ENCODE measurements at places on chromosomes 5 and 9. TPM values are rescaled to one million over a fixed set of nuclear protein-coding genes. Genes with fewer than 3 reads are reported as not detected.

- DNase-seq: no peak
These were observed 26.0 kb downstream of the HABP4 start for GRCh38 chr9:96476013-96476412.

- DNase-seq: no peak
These were observed 9.7 kb upstream of the ZNF354A start for GRCh38 chr5:178740181-178740557.

- no peak for DNase-seq
These were observed 405.1 kb upstream of the ADAMTSL1 start for GRCh38 chr9:18068900-18069299.

CYSRT1 gene
- polyA plus RNA-seq: 0.19 TPM

- DNase-seq: no peak
These were observed 1.0 kb downstream of the GABRB2 start for GRCh38 chr5:161545344-161546094.

- no peak for DNase-seq
These were observed 106.3 kb upstream of the TRIM32 start for GRCh38 chr9:116580853-116581252.

ZBTB34 gene
- 2.8 TPM for polyA plus RNA-seq

- peak; percentile 35 for DNase-seq
These were observed 810 bp downstream of the VPS13A start for GRCh38 chr9:77177894-77178794.

EIF4E1B gene
- not detected for polyA plus RNA-seq

TAF11L14 gene
- not detected for polyA plus RNA-seq

DNA sequence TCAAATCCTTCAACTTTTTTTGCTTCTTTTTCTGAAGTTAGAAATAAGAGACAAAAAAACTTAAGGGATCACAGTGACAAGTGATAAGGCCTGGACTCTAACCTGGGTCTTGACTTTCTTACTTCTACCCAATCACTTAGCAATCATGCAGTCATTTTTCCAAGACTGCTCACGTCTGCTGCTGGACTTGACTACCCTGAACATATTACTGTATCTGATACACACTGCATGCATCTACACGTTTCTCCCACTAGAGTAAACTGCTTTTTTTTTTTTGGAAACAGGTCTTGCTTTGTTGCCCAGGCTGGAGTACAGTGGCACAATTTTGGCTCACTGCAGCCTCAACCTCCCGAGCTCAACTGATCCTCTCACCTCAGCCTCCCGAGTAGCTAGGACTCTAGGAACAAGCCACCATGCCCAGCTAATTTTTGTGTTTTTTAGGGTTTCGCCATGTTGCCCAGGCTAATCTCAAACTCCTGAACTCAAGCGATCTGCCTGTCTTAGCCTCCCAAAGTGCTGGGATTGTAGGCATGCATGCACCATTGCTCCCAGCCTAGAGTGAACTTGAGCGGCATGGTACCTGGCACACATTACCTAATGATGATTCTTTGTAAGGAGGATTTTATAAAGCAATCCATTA is 7.4 kb downstream of the PLIN2 start:
- no peak for DNase-seq

- no peak for DNase-seq
These were observed 13.2 kb downstream of the PHF19 start for GRCh38 chr9:120863833-120864232.

TAF1L gene
- not detected for polyA plus RNA-seq

- DNase-seq: no peak
These were observed 214.5 kb downstream of the SNX18 start for GRCh38 chr5:54732108-54732507.

- no peak for DNase-seq
These were observed 128.6 kb downstream of the PJA2 start for GRCh38 chr5:109281136-109281690.

GRCh38 chr5:61322738-61323725 is 9.0 kb upstream of the ZSWIM6 start:
- no peak for DNase-seq

GRCh38 chr5:135449644-135450043 is 2.5 kb upstream of the DCANP1 start:
- no peak for DNase-seq

DNA sequence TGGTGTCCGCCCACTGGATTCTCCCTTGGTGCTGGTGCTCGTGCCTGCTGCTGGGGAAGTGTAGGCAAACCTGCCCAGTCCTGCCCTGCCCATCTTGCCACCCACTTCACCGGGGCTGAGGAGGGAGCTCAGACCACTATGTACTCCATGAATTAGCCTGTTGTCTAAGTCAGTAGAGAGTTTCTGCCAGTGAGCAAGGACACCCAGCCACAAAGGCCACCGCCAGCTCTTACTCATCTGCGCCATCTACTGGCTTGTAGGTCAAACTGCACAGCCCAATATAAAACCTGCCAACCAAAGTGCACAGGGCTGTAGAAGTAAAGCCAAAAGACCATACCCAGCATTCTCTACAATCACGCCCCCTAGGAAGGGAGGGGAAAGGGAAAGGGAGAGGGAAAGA is 102.3 kb downstream of the GLIS3 start:
- DNase-seq: no peak
